Stimulated activated CD4-positive, alpha-beta T cell treated with anti-CD3 and anti-CD28 coated beads, Interleukin-15, amount 100 ng/mL, for 1 hour (primary cell): ENCODE measurements at places on chromosomes 11 and 22.

GRCh38 chr11:15104166-15104565, 10.6 kb upstream of the INSC start:
- DNase-seq = no peak

DNA sequence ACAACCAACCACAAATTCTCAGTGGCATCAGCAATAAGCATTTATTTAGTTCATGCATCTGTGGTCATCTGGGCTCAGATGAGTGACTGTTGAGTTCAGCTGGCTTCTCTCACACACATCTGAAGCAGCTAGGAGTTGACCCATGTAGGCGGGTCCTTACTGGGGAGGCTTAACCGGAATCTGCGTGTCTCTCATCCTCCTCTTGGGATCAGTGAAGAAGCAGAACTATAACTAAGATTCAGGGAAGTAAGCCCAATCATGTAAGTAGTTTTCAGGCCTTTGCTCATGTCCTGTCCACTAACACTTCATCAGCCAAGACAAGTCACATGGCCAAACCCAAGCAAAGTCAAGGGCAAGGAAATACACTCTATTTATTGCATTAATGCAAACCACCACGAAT, 236.2 kb downstream of the C11orf87 start:
- no peak for DNase-seq

DNA sequence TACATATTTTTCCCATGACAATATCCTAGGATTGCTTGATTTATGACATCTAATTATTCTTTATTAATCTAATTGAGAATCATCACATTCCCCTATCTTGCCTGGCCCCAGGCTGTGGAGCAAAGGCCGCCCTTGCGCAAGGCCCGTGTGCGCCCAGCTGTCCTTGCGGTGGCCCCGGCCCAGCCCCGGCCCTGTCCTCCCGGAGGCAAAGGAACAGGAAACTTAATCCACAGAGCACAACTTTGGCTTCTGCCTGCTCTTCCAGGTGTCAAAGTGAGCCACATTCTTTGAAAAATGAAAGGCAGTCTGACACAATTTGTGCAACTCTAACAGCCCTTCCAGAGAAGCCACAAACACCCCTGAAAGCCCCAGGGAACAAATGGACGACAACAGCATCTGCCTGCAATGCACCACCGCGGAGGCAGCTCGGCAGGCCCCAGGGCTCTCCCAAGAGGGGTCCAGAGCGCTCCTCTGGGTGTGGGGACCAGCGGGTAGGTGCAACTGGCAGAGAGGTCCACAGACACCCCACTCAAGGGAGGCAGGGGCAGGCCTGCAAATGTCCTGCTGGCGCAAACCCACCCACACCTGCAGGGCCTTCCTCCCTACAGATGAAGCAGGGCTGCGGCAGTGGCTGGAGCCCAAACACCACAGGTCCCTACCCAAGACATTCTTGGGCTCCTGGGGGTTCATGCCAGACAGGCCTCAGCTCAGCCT, 30.3 kb downstream of the GNB1L start:
- no peak for DNase-seq

DNA sequence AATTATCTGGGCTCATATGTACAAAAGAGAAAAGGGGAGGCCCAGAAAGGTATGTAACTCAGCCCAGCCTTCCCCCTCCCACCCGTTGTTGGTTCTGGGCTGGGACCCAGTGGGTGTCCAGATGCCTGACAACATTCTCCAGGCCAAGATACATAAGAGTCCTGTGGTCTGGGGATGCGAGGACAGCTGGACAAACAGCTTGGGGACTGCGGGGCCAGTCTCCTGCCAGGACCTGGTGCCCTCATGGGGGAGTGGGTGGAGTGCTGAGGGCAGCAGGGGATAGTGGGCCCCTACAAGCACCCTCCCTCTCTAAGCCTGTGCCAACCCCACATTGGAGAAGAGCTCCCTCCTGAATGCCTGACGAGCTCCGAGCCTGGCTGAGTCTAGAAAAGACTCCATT, 3.5 kb upstream of the SLC22A6 start:
- no peak for DNase-seq

- no peak for DNase-seq
Observed at GRCh38 chr11:19436932-19437331, 196.2 kb upstream of the E2F8 start.

GRCh38 chr11:63937713-63938478, 906 bp upstream of the NAA40 start:
- DNase-seq = no peak

DNA sequence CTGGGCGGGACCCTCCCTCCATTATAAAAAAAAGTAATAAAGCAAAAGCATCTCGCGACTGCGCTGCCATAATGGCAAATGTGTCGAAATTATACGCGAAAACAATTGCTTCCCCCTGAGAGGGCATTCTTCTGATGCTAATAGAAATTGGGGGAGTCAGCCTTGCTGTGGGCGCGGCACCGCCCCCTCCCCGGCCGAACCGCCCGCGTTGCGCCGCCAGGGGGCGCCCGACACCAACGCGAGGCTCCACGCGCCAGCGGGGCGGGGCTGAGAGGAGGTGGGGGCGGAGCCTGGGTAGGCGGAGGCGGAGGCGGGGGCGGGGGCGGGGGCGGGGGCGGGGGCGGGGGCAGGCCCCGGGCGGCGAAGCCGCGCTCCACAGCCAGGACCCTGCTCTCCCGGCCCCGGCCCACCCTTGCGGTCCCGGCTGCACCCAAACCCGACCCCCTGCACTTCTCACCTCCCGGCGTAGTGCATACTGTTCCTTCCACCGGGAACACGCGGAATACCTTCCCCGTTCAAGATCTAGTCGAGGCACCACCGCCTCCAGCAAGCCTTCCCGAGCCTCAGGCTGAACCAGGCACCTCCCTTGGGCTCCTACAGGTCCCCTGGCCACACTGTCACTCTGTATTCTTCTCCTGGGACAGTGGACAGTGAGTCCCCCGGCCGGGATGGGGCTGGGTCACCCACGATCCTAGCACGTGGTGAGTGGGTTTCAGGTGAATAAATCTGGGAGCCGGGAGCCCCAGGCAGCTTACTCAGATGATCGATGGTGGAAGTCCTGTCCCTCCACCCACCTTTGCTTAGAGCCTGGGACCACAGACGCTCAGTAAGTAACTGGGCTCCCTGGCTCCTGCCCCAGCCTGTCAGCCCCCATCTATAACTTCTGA, 15.5 kb upstream of the UPK3A start:
- DNase-seq = peak; percentile 83
